Mesenchymal stem cell (in vitro differentiated cells and primary cell): ENCODE measurements at places on chromosomes 7 and 10.

DNA sequence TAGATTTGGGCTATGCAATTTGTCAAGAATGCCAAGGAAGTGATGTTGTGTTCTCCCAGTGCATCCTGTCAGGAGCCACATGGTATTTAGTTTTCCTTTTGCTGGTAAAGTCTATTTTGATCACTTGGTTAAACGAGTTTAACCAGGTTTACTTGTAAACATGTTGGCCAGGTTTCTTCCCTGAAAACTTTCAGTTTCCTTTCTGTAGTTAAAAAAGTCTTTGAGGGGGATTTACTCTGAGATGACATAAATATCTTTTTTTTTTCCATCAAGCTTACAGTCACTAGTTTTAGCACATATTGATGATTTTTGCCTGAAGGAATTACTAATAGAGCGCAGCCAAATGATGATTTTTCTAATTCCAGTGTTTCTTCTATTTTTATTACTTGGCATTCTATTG is 320.5 kb downstream of the PHF14 start:
- no peak for DNase-seq
- no peak overlapping the region for H3K27ac ChIP-seq
- no peaks in the 10 kb centered on the region for H3K36me3 ChIP-seq

DNA sequence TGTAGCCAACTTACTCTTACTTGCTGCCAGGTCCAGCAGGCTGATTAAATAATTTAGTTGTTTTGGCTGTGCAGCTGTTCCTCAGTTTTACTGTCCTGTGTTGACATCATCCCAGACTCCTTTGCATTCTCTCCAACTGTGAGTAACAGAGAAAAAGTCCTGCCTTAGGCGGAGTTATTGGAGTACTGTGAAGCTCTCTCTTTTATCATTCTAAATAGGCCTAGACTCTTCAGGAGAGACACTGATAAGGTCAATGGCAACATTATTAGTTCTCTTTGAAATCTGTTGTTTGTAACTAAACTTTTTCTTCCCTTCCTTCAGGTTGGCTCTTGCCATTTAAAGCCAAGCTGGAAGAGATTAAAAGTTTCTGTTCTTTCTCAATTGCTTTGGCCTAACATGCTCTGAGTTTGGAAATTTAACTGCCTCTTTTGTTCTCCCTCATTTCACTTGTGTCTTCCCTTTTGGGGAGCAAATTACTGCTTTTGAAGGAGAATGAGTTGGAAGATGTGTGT is 215.7 kb upstream of the CSTF2T start:
- H3K4me3 ChIP-seq = no peak overlapping the region
- H3K27me3 ChIP-seq = no peaks in the 10 kb centered on the region

- H3K4me3 ChIP-seq = no peak overlapping the region
- DNase-seq = no peak
- H3K4me1 ChIP-seq = peaks cover 3% of the 10 kb centered on the region
Observed at GRCh38 chr7:114708646-114709045, 213.2 kb upstream of the MDFIC start.

DNA sequence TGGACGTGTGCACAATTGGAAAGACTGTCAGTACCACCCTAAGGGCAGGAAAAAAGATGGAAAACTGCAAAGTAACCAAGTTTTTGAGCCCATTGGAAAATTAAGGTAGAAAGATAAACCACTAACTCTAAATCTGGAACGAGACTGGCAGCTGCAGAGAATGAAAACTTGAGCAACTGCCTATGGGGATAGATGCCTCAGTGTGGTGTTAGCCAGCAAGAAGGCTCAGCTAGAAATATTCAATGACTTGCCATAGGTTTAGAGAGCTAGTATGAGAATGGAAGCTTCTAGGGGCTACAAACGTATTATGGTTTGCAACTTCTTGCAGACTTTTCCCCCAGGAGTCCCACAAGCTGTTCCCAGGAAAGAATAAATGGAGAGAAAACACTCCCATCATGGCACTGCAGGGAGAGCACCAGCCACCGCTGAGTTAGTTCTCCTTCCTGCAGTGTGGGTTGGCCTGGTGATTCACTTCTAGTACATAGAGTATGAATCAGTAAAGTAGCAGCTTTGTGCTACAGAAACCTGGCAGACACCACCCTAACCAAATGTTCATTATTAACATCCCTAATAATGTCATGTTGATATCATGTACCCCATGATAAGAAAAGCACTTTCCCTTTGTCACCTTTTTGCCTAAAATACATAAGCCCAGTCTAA is 372.4 kb upstream of the VWC2 start:
- no peaks in the 10 kb centered on the region for H3K4me1 ChIP-seq
- no peaks in the 10 kb centered on the region for H3K27me3 ChIP-seq
- H3K27ac ChIP-seq = no peak overlapping the region
- no peaks in the 10 kb centered on the region for H3K36me3 ChIP-seq
- H3K4me3 ChIP-seq = no peak overlapping the region

DNA sequence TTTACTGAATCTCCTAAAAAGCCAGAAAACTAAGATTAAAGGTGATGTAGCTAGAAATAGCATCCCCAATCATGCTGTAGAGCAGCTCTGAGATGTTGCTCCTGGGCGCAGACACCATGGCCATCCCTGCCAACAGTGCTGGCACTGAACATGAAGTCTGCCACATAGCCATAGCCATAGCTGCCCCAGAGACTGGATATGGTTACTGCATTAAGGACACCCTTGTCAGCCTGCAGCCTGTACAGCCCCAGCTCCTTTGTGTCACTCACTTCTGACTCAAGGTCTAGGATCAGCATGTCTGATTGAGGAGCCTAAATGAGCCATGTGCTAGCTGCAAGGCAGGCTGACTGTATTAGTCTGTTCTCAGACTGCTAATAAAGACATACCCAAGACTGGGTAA is 284.6 kb downstream of the RPS24 start:
- no peak overlapping the region for H3K4me3 ChIP-seq
- H3K36me3 ChIP-seq = peaks cover 2% of the 10 kb centered on the region
- H3K27ac ChIP-seq = no peak overlapping the region
- no peak for DNase-seq

DNA sequence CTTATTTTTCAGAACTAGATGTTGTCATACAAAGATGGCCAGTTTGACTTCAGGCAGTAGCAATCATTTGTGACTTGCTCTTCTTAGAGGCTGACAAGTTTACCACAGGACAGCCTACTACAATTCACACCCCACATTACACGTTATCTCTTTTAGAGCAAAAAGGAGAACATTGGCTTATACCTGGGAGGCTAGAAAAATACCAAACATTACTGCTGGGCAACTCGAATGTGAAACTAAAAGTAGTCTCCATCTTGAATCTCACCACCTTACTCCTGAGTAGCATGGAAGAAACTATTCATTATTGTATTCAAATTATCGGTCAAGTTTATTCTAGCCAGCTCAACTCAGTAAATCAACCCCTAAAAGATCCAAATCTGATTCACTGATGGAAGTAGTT is 90.7 kb upstream of the TMEM26 start:
- H3K4me3 ChIP-seq = no peak overlapping the region
- no peaks in the 10 kb centered on the region for H3K27me3 ChIP-seq
- no peaks in the 10 kb centered on the region for H3K36me3 ChIP-seq
- no peak overlapping the region for H3K27ac ChIP-seq
- H3K4me1 ChIP-seq = no peaks in the 10 kb centered on the region
- DNase-seq = no peak

DNA sequence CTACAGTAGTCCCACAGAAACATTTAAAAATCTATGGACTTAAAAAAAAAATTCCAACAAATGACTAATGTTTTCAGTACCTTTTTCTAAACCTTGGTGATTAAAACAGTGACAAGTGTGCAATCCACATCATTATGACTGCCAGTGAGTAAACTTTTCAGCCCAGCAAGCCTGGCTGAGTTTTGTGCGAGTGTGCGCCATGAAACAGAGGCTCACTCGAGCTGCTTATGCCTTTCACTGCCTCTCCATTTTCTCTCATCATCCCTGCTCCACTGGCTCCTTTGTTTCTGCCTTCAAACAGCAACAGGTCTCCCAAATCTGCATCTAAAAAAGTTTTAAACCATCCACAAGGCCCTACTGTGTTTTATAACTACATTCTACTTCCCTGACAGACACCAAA is 105.8 kb downstream of the USP6NL start:
- H3K36me3 ChIP-seq = peaks cover 20% of the 10 kb centered on the region
- DNase-seq = no peak
- no peak overlapping the region for H3K27ac ChIP-seq
- H3K4me3 ChIP-seq = no peak overlapping the region
